ENCODE measurements at places on chromosomes 7 and 10.

DNA sequence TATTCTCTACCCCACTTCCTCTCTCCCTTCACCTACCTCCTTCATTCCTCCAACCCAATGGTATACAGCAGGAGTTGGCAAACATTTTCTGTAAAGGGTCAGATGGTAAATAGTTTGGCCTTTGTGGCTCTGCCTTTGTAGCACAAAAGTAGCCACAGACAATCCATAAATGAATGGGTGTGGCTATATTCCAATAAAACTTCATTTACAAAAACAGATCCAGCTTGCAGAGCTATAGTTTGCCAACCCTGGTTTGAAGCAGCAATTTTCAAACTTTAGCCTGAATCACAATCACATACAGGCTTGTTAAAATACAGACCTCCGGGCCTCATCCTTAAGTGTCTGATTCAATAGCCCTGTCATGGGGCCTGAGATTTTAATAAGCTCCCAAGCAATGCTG, 110.5 kb downstream of the CPEB3 start:
- no peak for DNase-seq

GRCh38 chr7:44445986-44446671, 44.3 kb downstream of the NUDCD3 start:
- no peak for DNase-seq

GRCh38 chr7:51141451-51142003, 175.1 kb downstream of the COBL start:
- peak; percentile 46 for DNase-seq

GRCh38 chr7:122225874-122226273, 78.7 kb downstream of the FEZF1 start:
- no peak for DNase-seq

DNA sequence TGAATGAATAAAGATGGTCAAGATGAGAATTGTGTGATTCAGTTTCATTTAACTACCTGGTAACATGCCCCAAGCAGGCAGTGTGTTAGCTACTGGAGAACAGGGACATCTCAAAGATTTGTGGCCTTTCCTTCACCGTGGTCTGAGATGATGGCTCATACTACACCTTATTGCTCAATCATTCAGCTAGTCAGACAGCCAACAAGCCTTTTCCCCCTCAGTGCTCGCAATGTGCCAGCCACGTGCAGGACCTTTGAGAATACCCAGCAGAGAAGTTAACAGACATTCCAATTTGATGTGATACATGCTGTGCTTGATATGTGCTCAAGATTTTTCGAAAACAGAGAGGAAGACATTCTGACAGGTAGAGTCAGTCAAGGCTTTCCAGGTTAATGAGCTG, 562.8 kb downstream of the SUGCT start:
- no peak for DNase-seq

- DNase-seq: peak; percentile 44
Measured at GRCh38 chr7:11343818-11344413, 370.2 kb downstream of the PHF14 start.

- DNase-seq: no peak
Measured at GRCh38 chr7:121500360-121501058, 104.4 kb upstream of the FAM3C start.

DNA sequence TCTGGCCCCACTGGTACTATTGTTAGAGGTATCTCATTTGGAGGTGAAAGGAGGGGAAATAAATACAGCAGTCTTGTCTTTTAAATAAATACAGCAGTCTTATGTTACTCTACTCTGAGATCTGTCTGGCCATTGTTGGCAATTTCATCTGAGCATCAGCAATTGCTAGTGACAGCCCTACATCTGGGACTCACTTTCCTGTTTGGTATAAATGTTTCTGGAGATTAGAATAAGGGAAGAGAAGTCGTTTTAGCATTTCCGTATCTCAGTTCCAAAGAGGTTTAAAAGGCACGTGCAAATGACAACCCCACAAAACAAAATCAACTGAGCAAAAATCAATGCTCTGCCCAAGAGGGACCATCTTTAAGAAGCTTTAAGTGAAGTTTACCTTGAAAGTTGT, 18.1 kb upstream of the CNNM2 start:
- no peak for DNase-seq

DNA sequence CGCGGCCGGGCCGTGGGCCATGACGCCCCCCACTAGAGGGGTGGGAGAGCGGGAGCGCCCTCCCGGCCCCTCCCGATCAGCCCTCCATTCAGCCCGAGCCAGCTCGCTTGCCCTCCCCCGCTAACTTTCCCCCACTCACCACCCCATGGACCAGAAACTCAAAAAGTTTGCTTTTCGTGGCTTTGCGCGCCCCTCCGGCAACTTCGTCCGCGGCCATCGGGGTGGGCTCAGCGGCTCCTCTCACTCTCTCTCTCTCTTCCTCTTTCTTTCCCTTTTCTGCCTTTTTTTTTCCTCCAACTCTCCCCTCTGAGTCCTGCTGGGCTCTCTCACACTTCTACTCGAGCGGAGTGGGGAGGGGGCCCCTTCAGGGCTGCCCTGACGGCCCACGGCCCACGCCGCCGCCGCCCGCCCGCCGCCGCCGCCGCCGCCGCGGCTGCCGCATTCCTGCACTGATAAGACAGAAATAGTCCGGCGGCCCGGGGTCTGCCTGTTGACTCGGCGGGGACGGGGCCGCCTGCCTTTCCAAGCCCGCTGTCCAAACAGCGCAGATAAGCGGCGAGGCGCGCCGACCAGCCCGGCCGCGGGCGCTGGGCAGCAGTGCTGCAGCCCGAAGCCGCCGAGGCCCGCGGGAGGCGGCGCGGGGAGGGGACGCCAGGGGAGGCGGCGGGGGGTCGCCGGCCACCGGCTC, at the start of gene SMARCD3:
SMARCD3 (minus strand) TSS at position 349 of the 688 bp plus-strand sequence; CDS start at position 217, 132 bp downstream.
- DNase-seq: peak; percentile 62

GRCh38 chr7:24714676-24715010, 42.6 kb downstream of the GSDME start:
- no peak for DNase-seq

- DNase-seq: no peak
Measured at GRCh38 chr10:33716501-33717267, 382.2 kb upstream of the NRP1 start.

DNA sequence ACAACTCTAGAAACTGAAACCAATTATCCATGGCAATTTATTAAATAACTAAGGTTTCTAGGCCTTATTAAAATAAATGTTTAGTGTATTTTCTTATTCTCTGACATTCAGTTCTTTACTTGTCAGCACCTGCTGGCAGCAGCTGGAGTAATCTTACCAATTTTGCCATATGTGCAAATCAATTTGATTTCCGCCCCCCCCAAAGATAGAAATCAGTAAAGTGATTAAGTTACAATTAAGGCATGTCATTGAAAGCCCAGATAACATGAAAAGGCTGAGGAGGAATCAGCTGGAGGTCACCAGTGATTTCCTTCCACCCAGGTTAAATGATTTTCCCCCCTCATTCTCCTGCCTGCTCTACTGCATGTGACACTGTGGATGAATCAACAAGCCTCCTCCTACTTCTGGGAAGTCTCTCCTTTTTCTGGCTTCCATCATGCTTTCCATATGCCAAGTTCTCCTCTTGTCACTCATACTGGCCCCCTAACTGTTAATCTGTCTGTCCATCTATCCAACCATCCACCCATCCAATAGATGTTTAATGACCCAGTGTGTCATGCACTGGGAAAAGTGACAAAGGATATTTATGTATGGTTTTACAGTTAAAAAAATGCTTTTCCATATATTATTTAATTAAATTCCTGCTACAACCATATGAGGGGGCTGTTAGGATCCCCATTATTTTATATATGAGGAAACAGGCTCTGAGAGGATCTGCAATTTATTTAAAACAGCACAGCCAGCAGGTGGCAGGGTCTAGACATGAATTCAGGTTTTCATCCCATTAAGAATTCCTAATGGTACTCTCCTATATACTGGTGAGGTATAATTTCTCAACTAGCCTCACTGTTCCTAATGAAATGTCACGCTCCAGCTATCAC, 116.5 kb downstream of the ATXN7L1 start:
- peak; percentile 71 for DNase-seq

- no peak for DNase-seq
Measured at GRCh38 chr10:75600833-75601232, 169.4 kb downstream of the LRMDA start.

GRCh38 chr7:148587076-148587475, 3.5 kb upstream of the C7orf33 start:
- no peak for DNase-seq

GRCh38 chr10:3700531-3701076, 84.4 kb downstream of the KLF6 start:
- DNase-seq: no peak

- no peak for DNase-seq
Measured at GRCh38 chr7:37070471-37070870, 346.2 kb upstream of the AOAH start.

DNA sequence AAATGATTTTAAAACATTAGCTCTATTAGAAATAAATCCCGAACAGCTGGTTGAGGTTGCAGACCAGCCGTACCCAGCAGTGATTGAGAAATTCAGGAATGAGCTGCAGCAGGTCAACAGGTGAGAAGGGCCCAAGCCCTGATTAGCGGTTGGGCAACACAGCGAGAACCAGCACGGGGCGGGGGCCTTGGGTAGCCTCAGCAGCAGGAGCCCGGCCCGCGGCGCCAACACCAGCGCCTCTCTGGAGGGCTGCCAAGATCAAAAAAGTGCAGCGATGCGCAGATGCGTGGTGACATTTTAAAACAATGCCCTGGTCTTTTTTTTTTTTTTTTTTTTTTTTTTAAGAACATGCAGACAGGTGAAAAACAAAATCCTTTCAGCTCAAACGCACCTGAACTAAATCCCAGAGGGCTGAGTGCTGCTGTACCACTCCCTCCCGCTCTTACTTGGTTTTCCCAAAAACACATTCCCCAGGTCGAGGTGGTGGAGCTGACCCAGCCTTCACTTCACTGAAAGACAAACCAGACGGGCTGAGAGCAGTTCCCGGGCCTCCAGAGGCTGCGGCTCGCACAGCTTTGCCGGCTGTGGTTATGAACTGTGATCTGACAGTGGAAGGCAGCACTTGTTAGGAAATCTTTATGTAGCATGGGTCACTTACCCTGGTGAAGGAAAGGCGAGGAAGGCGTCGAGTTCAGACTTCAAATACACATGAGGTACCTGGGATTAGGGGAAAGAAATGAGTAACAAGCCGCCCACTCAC, 579.4 kb downstream of the SDK1 start:
- no peak for DNase-seq

- no peak for DNase-seq
Measured at GRCh38 chr10:120794390-120794789, 56.8 kb upstream of the WDR11 start.

DNA sequence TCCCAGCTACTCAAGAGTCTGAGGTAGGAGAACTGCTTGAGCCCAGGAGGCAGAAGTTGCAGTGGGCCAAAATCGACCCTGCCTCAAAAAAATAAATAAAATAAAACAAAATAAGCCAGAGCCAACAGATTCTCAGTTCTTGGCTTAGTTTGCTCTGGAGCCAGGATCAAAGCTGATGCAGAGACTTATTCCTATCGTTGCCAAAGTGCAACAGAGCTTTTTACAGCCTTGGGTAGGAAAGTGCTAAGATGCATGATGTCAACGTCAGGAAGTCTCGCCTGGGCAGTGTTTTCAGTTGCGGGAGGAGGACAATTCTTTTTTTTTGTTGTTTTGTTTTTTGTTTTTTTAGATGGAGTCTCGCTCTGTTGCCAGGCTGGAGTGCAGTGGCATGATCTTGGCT, 43.8 kb upstream of the CYTH3 start:
- DNase-seq: no peak

DNA sequence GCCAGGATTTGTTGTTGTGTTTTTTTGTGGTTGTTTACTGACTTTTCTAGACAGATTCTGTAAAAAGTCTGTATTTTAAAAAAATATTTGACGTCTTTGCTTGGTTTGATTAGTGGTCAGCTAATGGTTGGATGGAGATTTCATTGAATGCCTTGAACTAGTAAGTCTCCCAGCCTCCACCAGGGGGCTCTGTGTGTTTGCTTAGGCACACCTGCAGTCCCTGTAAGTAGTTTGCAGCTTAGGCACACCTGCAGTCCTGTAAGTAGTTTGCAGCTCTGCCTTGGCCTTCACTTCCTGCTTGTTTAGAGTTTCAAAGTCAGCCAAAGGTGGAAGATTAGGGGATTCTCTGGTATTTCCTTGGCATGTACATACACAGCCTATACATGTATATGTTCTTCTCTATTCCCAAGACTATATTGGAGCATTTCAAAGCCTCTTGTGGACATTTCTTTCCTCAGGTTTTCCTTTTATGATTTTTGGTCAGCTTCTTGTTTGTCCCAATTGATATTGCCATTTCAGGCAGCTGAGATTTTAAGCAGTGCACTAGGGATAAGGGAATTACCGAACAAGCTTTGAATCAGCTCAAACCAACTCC, 101.6 kb downstream of the CCSER2 start:
- DNase-seq: peak; percentile 53

- peak; percentile 97 for DNase-seq
Measured at GRCh38 chr7:131235489-131236317, 92.0 kb upstream of the MKLN1 start.

- DNase-seq: no peak
Measured at GRCh38 chr7:98641646-98642500, 24.8 kb downstream of the NPTX2 start.

GRCh38 chr10:100380400-100380799, 33.4 kb downstream of the SCD start:
- no peak for DNase-seq

DNA sequence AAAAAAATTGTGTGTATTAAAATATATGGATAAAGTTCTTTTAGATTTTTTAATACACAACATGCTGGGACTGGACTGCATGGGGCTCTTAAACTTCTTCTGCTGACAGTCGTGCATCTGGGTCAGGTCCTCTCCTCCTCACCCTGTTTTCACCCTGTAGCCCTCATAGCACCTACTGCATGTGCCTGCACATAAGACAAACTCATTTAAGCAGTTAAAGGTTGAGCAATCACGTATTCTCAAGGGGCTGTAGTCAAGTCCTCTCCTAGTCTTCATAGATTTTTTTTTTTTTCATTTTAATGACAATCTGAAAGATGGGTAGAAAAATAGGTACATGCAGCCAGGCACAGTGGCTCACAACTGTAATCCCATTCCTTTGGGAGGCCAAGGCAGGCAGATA, 23.6 kb upstream of the PDCD4 start:
- no peak for DNase-seq

DNA sequence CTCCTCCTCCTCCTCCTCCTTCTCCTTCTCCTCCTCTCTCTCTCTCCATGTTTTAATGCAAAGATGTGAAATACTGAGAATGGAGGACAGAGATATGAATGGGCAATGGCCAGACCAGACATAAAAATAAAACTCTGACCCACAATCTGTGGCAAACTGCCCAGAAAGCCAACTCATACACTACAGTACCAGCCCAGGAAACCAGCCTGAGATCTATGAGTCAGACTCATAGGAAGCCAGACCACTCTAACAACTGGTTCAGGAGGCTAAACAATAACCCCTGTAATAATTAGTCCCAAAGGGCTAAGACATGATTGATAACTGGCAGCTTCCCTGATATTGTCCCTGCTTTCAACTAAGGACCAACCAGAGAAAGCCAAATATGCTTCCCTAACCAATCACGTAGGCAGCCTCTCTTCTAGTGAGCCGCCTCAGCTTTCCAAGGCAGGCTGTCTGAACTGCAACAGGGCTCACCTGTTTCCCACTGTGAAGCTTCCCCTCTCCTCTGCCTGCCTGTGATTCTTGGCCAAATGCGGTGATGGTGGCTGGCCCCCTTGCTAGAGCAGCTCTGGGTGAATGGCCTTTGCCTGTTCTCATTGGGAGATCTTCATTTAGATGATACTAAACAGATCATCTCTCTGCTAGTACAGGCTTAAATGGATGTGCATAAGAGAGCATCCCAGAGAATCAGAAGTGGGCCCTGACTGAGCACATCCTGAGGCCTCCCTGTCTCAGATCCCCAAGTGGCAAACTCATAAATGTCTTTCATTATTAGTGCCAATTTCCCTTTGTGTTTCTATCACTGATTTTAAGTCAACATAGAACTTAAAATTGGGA, 817.6 kb downstream of the TNS3 start:
- DNase-seq: peak; percentile 97

GRCh38 chr7:126411032-126411820, 841.5 kb downstream of the GRM8 start:
- DNase-seq: no peak
